ENCODE measurements at places on chromosomes 5 and 9.

DNA sequence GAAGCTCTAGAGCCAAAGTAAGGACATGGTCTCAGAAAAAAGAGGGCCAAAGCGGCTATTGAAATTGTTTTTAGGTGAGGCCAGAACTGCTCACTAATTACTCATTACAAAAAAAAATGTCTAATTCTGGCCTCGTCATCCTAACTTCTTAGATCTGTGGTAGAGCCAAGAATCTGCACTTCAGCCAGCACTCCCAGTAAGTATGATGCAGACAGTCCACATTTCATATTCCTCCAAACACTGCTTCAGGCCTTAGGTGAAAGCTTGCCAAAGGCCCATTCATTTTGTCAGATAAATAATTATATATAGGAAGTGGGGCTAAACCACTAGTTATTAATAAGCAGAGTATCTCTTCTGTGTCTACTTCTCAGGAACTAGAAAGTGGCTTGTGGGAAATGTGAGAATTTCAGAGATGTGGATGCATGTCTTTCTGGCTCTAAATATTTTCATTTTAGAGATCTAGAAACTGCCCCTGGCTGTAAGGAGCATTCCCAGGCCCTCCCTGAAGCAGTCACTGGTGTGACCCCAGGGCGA, 554.0 kb downstream of the TLE4 start:
- DNase-seq: no peak

- no peak for DNase-seq
Measured at GRCh38 chr9:69431203-69431602, 106.2 kb downstream of the ENTREP1 start.

DNA sequence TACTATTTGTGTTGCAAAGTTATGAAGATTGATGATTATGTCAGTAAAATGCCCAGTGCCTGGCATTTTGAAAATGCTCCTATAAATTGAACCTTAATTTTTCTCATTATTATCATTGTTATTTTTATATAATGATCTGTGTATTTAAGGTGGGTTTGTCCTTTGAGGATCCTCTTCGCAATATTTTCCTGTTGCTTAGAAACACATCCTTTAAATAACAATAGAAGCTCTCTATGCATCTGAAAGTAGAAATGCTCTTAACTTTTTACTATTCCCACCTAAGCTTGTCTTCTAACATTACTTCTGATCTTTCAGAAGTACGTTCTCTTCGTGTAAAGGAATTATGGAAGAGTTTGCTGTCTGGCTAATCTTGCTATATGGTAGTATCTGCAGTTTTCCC, 214.7 kb upstream of the TLX3 start:
- DNase-seq: no peak

GRCh38 chr9:120507936-120508510, 71.9 kb downstream of the CDK5RAP2 start:
- DNase-seq: no peak

DNA sequence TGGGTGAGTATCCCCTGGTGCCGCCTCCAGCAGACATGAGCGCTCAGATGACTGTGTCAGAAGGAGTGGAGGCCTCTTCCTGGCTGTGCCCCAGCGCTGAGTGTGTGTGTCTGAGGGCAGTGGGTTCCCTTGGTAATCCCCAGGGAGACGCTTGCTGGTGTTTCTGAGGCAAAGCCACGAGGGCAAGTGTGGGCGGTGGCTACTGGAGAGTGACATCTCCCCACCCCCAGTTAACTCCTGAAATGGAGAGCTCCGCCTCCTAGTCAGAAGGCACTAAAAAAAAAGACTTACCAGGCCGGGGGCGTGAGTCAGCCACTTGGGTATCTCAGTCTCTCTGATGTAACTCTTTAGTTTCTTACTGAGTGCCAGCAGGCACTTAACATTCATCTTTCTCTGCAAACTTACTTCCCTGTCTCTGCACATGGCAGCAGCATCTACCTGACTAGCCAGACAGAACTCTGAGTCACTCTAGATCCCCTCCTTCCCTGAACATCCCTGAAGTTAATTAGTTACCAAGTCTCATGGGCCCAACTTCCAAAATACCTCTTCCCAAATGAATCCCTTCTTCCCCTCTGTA, 19.3 kb downstream of the ORM2 start:
- peak; percentile 98 for DNase-seq

DNA sequence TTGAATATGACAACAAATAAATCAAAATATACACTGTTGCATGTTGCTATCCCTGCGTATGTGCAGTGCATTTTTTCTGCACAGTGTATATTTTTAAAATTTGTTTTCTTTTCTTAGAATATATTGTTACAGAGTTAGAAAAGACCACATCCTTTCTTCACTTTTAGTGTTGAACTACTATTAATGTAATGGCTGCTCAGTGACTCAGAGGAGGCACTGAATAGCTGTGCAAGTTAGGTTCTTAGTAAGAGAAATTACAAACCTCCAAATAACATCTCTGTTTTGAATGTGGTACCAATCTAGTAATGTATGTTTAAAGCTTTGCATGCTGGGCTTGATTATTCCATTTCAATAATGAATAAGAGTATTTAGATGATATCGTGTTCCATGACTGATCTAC, 208.9 kb upstream of the PRR16 start:
- peak; percentile 8 for DNase-seq

- no peak for DNase-seq
Measured at GRCh38 chr5:133840168-133840567, 128.3 kb downstream of the C5orf15 start.

DNA sequence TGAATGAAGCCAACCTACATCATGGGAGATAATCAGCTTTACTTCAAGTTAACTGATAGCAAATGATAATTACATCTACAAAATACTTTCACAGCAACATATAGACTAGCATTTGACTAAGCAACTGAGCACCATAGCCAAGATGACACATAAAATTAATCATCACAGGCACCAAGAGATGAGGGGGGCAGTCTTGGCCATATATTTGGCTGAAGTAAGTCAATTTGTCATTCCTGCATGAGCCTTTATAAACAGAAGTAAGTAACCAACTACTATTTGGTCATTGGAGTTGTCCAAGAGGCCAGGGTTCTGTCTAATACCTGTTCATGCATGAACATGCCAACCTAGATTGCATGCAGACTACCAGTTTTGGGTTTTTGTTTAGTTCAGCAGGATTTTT, 53.6 kb downstream of the PDCD1LG2 start:
- peak; percentile 58 for DNase-seq

DNA sequence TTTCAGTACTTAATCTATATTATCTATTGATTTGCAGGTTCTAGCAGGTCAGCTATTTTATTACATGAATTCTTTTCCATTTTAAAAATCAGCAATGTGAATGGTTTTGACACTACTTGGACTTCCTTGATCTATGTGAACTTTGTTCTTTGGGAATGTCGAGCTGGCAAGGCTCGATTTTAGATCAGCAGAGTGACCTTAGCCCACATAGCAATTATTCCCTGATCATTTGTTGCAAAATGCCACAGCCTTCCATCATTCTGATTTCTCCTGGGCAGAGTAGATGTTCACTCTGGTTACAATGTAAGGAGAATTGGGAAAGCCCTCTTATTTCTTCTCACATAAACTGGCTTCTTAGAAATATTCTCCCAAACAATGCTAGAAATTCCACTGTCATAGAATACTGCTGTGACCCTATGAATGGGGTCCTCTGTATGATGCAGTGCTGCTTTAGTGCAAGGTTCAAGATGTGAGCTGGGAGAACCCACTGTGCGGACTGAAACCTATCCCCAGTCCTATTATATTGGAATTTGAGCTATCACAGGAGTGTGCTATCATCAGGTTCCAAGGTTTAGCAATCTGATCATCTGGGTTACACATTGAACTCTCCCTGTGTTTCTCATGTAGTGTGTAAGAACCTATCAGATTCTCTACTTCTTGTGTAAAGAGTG, 15.7 kb upstream of the GDA start:
- DNase-seq: no peak

DNA sequence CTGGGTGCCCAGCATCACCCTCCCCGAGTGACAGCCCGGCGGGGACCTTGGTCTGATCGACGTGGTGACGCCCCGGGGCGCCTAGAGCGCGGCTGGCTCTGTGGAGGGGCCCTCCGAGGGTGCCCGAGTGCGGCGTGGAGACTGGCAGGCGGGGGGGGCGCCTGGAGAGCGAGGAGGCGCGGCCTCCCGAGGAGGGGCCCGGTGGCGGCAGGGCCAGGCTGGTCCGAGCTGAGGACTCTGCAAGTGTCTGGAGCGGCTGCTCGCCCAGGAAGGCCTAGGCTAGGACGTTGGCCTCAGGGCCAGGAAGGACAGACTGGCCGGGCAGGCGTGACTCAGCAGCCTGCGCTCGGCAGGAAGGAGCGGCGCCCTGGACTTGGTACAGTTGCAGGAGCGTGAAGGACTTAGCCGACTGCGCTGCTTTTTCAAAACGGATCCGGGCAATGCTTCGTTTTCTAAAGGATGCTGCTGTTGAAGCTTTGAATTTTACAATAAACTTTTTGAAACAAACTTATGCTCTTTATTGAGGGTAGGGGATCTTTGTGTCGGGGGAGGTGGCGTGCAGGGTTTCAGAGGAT, 1.3 kb downstream of the GADD45G start:
- DNase-seq: peak; percentile 38

GRCh38 chr5:4837489-4838058, 302.6 kb upstream of the ADAMTS16 start:
- no peak for DNase-seq

DNA sequence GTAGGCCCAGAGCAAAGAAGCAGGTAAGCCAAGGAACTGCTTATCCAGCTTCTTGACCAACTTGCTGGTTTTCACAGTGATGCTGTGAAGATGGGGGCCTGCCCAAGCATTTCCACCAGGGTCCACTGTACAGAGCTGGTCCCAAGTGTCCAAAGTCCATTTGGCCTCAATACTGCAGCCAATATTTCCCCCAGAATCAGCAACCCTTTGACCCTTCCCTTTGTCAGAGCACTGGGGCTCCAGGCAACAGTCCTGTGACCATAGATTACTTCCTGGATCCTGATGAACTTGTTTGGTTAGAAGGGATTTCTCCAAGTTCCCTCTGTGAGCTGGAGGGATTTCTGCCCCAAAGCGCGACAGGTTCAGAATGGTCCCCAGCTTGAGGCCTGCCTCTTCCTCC, 26.3 kb downstream of the FAXDC2 start:
- no peak for DNase-seq

- DNase-seq: peak; percentile 87
Measured at GRCh38 chr5:28580616-28581015, 1542.2 kb upstream of the CDH9 start.

- peak; percentile 41 for DNase-seq
Measured at GRCh38 chr9:34332076-34332964, 3.0 kb downstream of the NUDT2 start.

GRCh38 chr9:137298401-137299202, 3.5 kb downstream of the NRARP start:
- no peak for DNase-seq

- DNase-seq: no peak
Measured at GRCh38 chr5:5331848-5332247, 90.6 kb upstream of the ICE1 start.

DNA sequence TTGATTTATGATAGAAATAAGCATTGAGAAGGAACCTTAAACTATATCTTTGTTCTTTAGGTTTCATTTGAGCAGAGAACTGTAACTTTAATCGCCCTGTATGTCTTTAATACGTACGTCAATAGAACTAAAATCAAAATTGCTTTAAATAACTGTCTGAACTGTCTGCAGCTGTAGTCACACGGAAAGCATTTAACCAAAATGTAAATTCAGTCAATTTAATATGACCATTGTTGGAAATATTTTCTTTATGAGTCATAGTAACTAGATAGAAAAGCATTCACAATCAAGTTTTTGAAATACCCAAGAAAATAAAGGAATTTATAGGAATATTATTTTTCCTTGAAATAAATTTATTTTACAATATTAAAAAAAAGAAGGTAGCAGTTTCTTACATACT, 157.1 kb upstream of the CDH6 start:
- DNase-seq: peak; percentile 57

DNA sequence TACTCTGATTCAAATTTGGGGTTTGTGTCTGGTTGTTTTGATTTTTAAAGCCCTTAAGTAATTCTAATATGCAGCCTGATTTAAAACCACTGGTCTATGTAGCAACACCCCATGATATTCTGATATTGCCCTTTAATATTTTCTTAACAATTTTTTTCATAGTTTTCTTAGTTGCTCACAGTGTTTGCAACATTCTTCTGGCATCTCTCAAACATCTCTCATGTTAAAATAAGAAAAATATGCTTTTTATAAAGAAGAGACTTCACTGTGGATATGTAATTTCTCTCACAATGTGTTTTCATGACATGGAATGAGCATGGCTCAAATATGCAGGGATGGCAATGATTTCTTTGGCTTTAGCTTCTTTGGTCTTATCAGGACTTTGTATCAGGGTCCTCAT, 183.7 kb downstream of the TAF11L14 start:
- DNase-seq: peak; percentile 71

DNA sequence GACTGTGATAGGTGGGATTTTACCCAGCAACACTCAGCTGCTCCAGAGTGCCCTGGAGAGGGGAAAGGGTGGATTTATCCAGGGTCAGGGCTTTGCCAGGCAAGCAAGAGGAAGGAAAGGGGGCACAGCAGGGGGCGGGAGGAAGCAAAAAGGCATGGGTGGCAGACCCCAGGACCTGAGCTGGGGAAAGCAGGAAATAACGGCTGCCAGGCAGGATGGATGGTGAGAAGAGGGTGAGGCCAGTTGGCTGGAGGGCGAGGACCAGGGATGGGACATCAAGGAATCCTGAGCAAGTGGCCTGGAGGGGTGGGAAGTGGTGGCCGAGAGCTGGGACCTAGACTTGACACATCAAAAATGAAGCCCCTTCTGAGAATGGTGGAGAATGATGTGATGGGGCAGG, 64.2 kb downstream of the DUSP1 start:
- no peak for DNase-seq

DNA sequence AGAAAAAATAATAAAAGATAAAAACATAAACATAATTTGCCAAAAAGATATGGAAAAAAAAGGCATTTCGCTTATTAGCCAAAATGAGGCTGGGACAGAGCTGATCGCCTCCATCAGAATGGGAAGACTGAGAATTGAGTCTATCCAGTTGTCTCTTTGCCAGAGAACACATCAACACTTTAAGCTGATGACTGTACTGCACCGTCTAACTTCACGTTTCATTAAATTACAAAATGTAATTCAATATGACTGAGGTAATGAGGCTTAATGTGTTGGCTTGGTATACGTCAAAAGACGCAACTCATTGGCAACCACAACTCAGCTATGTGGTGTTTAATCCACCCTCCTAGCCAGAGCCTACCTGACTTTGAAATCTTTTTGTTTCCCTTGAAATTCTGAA, 462.7 kb upstream of the CD180 start:
- DNase-seq: no peak

- DNase-seq: no peak
Measured at GRCh38 chr5:94130077-94130476, 388.7 kb upstream of the POU5F2 start.

GRCh38 chr9:92158097-92158601, 42.9 kb upstream of the SPTLC1 start:
- no peak for DNase-seq

GRCh38 chr5:42984307-42984706, 55.8 kb downstream of the ANXA2R start:
- DNase-seq: no peak

GRCh38 chr9:82989929-82990328, 73.0 kb downstream of the RASEF start:
- no peak for DNase-seq

DNA sequence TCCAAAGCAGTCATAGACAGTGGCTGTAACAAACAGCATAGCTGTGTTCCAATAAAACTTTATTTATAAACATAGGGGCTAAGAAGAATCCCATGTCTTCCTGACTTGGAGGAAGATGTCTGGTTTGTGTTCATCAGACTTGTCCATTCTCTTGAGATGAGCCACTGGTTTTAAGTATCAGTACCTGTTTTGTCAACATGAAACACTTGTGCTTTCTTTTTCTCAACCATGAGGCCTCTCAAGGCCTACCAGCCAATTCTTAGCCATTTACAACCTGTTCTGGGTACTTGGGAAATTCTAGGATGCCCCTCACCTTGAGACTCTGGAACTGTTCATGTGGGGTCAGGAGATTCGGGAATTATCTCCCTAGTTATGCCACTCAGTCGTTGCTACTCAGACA, 154.3 kb upstream of the PPP1R2B start:
- no peak for DNase-seq

Data from fibroblast of upper back skin (primary cell).